ENCODE measurements at places on chromosomes 13 and 19.

GRCh38 chr19:368630-369024, 24.0 kb upstream of the MIER2 start:
- DNase-seq: no peak

DNA sequence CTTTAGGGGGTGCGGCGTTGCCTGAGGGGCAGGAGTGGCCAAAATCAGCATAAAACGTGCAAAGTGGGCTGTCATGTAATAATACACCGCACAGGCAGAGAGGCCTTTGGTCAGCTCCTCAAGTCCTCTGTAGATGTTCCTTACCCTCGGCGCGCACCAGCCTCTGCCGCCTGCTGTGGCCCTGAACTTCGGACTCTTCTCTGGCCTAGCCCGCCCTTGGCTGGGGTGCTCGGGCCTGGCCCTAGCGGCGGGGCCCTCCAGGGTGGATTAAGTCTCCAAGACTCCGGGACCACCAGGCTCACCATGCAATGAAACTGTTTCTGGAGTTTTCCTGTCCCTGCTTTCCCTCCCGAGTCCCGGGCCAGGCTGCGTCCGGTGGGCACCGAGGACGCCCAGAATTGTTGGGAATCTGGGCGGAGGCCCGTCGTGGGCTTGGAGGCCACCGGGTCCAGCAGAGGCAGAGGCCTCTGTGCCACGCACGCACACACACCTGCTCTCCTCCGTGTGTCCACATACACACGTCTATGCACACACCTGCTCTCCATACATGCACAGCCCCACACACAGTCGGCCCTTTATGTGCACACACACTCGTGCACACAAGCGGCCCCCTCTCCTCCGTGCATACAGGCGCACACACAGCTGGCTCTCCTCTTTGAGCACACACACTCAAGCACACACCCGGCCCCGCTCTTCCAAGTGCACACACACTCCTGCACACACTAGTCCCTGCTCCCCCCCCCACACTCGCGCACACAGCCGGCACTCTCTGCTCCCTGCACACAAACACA, 1.5 kb upstream of the TFDP1 start:
- DNase-seq: no peak

- no peak for DNase-seq
Measured at GRCh38 chr19:35045667-35046300, 4.3 kb downstream of the HPN start.

DNA sequence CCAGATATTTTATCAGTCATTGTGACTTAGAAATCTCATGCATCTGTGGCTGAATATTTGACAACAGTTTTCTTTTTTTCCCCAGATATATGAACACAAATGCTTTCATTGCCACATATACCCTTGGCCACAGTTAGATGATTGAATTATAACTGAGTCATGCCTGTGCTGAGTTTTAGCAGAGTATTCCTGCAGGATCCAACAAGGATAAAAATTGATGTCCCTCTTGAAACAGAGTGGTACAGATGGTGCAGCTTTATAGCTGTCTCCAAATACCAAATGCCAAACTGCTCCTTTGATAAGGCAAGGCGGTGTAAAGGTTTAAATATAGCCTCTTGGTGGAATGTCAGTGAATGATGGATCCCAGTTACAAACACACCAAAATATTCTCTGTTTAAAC, 428.5 kb downstream of the GPC6 start:
- no peak for DNase-seq

GRCh38 chr19:38697197-38697596, 47.1 kb downstream of the CAPN12 start:
- DNase-seq: no peak

GRCh38 chr19:58346961-58347929, 6.0 kb downstream of the A1BG start:
- peak; percentile 29 for DNase-seq
